Activated CD4-positive, alpha-beta memory T cell treated with anti-CD3 and anti-CD28 coated beads, Interleukin-2, amount 10 ng/mL, durations not matched to agents 7 days and 5 days (primary cell): ENCODE measurements at places on chromosomes 7 and 10.

DNA sequence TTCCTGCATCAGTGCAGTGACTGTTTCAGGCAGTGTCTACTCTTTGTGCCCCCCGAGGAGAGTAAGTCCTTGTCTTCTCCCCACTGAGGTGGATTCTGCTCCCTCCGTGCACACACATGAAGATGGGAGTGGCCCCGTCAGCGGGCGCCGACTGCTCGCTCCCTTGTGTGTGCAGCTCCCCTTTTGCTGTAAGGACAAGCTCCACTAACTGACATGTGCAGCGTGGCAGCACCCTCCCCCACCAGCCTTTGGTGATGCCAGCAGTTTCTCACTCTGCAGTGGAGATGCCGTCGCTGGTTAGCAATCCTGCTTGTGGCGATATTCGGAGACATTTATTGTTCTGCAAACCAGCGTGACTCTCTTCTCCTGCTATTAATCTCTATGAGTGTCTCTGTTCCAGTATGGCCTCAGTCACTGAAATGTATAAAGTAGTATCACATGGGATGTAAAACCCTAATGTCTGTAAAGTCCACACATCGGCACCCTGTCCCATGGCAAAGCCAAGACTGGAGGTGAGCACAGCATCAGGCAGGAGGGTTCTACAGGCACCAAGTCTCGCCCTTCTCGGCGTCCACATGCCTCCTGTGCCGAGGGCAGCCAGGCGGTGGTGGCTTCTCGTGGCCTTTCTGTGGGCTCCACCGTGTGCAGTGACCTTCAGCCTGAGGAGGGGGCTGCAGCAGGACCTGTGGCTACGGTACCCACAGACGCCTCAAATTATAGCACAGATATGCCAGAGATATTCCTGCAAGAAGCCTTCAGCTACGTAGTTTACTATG is 202.7 kb downstream of the EBF3 start:
- DNase-seq, result peak; percentile 10

- DNase-seq, result peak; percentile 56
Observed at GRCh38 chr10:114801411-114801813, 20.2 kb upstream of the FHIP2A start.

DNA sequence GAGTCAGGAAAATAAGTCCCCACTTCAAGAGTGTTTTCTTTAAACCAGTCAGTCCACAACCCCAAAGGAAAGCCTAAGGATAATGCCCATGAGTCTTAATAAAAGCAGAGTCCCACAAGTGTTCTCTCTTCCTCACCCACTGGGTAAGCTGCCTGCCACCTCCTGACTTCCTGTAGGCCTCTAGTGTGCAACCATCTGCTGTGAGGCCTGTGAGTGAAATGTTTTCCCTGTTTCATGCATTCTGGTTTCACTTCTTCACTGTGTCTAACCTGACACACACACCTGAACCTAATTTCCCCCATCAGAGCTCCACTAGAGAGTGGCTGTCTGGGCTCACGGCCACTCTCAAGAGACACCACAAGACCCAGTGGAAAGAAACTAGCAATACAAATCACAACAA is 38.9 kb upstream of the GDF10 start:
- peak; percentile 36 for DNase-seq

DNA sequence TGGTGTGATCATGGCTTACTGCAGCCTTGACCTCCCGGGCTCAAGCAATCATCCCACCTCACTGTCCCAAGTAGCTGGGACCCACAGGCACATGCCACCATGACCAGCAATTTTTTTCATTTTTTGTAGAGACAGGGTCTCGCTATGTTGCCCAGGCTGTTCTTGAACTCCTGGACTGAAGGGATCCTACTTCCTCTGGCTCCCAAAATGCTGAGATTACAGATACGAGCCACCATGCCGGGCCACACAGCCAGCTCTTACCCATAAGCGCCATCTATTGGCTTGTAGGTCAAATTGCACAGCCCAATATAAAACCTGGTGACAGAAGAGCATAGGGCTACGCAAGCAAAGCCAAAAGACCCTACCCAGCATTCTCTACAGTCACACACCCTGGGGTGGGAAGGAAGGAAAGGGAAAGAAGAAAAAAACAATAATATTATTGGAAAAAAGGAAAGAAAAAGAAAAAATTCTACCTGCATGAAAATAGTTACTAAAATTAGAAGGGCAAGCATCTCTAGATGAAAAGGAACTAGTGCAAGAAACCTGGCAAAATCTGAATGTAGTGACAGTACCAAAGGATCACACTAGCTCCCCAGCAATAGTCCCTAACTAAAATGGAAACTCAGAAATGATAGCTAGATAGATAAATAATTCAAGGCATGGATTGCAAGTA is 29.4 kb upstream of the AMPH start:
- peak; percentile 36 for DNase-seq

GRCh38 chr7:28155019-28155660 is 25.5 kb downstream of the JAZF1 start:
- DNase-seq, result no peak

GRCh38 chr10:118823256-118823907 is 68.6 kb upstream of the CACUL1 start:
- no peak for DNase-seq

- DNase-seq, result no peak
Observed at GRCh38 chr10:88458209-88458608, 124.9 kb downstream of the RNLS start.

- DNase-seq, result no peak
Observed at GRCh38 chr10:62451611-62451975, 77.4 kb downstream of the ZNF365 start.

DNA sequence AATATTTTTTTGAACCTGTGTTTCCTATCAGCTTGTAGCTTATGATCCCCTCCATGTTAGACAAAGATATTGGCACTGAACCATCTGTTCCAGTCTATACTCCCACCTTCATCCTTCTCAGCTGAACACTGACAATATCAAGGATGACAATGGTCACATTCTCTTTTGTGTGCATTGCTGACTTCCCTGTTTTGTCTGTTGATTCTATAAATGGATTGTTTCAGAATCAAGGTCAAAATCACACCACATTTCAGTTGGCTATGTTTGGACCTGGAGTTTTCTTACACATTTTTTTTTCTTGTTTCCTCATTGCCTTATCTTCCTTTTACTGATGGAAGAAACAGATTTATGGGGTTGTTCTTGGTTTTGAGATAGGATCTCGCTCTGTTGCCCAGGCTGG is 11.3 kb upstream of the SMURF1 start:
- no peak for DNase-seq

- no peak for DNase-seq
Observed at GRCh38 chr10:117568334-117568733, 25.8 kb downstream of the EMX2 start.
